Lower leg skin (tissue), 4 donors: ENCODE measurements at places on chromosomes 2 and 18. TPM values are rescaled to one million over a fixed set of nuclear protein-coding genes. Genes with fewer than 3 reads are reported as not detected.
A peak's percentile ranks its signal among the peaks of the same experiment; 100 is the strongest.

DNA sequence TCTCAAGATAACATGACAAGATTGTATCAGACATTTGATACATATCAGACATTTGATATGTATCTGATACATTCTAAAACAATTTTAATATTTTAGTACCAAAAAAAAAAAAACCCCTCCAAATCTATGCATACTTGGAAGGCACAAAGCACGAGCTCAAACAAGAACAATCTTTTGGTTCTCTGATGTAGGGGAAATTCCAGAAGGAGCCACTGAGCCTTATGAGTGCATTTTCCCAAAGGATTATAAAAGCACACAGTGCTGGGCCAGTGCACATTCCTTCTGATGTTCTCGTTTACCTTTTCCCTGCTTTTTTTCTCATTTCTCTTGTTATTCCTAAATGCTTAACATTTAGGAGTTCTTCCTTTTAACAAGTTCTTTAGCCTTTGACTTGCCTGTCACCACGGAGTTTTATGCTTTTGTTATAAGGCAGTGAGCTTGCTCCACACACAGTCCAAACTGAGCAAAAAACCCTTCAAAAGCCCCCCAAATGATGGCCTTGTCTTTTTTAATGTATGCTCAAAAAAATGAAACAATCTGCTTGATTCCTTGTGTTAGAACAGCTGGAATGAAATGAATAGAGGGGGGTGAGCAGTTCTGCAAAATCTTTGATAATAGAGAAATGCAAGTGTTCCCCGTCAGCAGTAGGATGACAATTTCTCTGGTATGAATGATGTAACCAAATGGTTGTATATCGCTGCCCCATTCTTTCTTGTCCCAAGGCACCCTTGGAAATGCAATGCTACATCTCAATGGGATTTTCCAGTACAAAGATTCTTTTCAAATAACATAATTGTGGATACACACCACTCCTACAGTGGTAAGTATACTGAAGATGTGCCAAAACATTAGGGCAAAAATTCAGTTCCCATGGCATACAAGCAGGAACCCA, 597.2 kb upstream of the ZEB2 start:
- DNase-seq, result no peak

- no peak for DNase-seq
Measured at GRCh38 chr2:46481198-46482193, 2.1 kb downstream of the TMEM247 start.

DNA sequence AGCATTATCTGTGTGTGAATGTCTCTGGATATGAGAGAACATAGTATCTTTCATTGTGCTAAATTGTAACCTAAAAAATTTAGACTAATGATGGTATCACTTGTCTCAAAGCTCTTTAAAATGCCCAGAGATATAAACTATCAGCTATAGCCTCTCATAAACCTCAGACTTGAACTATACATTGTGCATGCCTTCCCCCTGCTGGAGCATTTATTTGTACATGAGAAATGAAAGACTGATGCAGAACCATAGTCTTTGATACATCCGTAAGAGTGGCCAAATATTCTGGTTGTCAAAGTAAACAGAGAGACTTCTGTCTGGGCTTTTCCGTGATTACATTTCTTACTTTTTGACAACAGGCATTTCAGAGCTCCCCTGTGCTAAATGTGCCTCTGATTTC, 71.9 kb upstream of the CCDC68 start:
- DNase-seq, result no peak

DNA sequence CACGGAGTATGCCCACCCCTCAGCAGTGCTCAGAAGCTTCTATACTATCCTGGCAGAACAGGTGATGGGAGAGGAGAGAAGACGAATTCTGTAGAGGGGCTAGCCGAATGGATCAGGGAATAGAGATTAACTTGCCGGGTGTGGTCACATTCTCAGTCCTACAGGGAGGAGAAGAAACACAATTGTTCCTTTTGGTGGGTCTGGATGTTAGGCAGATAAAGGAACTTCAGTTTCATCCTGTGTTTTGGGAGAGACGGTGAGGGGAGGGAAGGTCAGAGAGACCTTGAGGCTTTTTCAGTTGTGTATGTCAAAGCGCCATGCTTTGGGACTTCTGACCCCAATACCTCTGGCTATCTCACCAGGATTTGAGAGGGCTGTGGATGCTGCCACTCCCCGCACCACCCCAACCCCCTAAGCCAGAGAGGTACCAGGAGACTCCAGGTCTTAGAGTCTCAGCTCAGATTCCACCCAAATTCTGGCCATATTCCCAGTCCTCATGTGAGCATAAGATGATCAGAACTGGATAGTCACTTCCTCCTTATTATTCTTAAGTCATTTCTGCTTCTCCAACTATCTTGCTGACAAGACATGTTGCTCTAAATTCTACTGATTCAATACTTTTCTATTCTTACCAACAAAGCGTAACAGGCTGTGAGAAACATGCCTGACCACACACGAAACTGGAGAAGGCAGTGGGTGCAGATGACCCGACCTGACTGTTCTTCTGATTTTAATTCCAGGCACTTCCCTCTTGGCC, 2.3 kb upstream of the TMEM37 start:
- DNase-seq, result no peak

- DNase-seq, result no peak
Measured at GRCh38 chr2:74744731-74745515, 89.0 kb upstream of the HK2 start.

DNA sequence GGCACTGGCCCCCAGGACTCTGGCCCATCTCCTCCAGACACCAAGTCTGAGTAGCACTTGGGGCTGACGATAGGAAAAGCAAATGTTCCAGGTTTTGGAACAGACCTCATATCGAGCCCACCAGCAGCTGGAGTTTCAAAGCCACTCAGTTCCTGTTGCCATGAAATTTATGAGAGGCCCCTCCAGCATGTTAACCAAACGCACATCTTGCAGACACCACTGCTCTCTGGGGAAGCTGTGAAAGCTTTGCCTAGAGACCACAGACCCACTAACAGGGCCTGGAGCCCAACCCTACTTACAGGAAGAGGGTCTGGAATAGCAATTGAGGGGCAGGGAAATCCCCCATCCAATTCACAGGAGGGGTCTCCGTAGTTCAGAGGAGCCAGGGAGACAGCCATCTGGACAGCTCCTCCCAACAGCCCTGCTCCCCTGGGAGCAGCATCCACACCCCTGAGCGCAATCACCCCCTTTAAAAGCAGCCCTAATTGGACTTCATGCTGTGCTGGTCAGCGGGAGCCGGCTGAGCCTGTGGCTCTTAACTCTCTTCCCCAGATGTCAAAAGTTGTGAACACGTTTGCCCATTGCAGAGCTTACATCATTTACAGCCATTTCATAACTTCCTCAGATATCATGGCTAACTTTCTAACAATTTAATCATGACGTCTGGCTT, 81.3 kb downstream of the TGFA start:
- no peak for DNase-seq

DNA sequence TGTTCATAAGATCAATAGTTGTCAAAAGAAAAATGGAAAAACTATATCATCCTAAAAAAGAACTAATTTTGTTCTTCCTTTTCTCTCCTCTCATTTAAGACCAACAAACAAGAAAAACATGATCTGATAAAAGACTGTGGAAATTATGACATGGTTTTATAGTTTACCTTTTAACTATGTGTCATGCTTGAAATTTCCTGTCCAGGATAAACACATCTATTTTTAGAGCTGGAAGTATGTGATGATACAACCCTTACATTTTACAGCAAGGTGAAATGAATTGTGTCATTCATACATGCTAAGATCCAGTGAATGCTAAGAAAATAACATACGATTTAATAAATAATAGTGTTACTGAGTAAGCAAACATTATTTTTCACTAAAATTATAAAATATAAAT, 89.9 kb downstream of the GULP1 start:
- DNase-seq, result no peak

DNA sequence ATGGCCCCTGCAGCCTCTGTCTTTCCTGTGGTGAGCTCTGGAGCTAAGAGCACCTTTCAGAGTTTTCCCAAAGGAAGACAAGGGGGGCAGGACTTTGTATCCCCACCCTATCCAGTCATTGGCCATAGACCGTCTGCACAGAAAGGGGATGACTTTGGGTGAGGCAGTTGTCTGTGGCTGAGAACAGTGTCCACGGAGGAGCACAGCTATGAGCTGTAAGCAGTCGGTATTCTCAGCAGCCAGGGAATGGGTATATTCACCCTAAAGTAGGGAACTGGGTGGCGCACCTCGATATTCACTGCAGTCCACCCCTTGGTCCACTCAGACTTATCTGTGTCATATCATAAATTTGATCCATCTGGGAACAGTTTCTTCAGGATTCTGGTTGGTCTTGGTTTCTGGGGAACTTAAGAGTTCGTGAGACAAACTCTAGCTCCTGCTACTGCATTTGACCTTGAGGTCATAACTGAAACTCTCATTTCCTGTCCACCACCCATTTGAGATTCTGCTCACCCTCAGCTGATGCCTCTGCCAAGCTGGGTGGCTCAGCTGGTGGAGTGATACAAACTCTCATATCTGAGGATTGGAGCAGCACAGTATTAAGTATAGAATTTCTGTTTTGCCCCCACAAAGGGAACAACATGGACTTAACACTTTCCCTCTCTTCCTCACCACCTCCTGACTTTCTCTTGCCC, 45.2 kb upstream of the SCG2 start:
- no peak for DNase-seq

GRCh38 chr2:9162841-9163240, 43.8 kb upstream of the ASAP2 start:
- no peak for DNase-seq

- peak; percentile 76 for DNase-seq
Measured at GRCh38 chr18:9775178-9775577, 67.1 kb downstream of the RAB31 start.

- no peak for DNase-seq
Measured at GRCh38 chr18:43393174-43393573, 115.9 kb upstream of the SYT4 start.

DNA sequence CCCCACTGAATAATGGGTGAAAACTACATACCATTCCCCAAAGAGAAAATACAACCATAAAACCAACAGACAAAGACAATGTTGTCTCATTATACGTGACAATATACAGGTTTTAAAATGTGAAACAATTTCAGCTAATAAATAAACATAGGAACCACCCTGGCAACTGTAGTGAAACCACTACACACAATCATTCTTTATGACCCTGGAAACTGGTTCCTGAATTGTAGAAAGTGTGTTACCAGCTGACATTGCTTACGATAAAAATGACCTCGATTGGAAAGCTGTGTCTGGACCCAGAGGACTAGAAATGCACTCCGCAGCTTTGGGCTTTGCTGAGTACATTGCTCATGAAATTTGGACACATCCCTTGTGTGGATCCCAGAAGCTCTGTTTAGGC, 73.9 kb upstream of the LPIN2 start:
- DNase-seq, result no peak

The C2orf66 gene
- total RNA-seq, result 0.13 TPM

The SLC11A1 gene
- 4.6 TPM for total RNA-seq

The SP9 gene
- total RNA-seq, result not detected

The TNFAIP6 gene
- 0.66 TPM for total RNA-seq
